ENCODE measurements at places on chromosomes 1 and 21.

GRCh38 chr1:43451701-43452532 lies 1.8 kb downstream of the HYI start:
- no peak for DNase-seq

DNA sequence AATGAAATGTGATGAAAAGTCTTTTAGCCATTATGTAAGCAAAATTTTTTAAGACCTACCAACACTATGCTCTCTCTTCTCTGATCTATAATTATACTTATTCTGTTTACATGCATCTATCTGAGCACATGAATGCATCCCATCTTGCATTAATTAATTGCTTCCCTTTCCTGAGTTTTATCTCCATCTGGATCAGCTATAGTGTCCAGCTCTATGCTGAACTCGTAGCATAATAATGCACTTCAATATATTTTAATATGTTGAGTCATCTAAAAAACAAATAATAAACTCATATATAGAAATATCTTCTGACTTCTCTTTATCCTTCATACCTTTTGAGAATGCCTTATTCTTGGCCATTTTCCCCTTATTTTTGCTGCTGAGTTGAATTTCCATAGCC lies 1097.8 kb downstream of the TTLL7 start:
- no peak for DNase-seq

DNA sequence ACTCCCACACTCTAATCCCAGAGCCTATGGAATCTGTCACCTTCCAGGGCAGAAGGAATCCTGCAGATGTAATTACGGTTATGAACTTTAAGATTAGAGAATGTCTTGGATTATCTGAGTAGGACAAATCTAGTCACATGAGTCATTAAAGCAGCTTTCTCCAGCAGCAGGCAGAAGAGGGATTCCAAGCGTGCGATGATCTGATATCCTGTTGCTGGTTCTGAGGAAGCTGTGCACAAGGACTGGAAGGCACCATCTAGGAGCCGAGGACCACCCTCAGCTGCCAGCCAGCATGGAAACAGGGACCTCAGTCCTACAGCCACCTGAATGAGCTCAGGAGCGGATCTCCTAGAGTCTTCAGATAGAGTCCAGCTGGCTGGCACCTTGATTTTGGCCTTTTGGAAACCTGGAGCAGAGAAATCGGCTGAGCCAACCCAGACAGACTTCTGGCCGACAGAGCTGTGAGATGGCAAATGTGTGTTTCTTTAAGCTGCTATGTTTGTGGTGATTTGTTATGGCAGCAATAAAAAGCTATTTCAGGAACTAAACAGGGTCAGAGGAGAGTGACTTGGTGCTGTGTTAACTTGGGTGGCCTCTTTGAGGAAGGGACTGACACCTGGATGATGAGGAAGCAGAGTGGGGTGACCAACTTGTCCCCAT lies 34.5 kb downstream of the LRRN2 start:
- no peak for DNase-seq

DNA sequence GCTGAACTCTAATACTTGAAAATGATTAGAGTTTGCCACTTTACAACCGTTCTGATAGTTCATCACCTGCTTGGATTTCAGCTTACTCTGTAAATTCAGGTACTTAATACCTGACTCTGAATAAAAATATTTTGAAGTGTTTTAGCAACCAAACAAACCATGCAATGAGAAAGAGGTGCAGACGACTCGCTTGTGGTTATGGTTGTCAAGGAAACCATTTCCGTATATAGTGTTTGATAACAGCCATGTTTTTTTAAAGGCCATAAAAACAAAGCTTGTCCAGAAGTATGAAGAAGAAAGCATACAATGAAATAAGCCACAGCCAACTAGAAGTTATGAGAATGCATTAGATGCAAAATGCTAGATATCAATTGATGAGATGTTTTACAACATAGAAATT lies 167.2 kb upstream of the HMCN1 start:
- DNase-seq: no peak

- DNase-seq: no peak
Measured at GRCh38 chr1:31791131-31791858, 24.5 kb downstream of the SPOCD1 start.

DNA sequence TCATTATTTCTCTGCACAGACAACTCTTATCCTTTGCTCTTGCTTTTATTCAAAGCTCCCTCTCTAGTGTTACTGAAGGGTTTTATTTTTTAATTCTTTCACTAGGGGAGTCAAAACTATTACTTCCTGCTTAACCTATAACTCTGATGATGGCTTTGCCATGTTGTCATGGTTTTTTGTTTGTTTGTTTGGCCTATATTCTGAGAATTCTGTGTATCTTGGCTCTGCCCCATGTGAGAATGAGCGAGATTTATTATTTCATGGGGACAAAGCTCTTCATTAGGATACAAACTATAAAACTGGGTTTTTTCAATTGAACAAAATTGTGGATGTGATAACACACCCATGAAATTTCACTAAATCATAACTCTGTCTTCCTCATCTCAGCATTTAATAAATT lies 190.5 kb upstream of the C1orf105 start:
- no peak for DNase-seq

GRCh38 chr1:47921935-47922415 lies 75.2 kb downstream of the TRABD2B start:
- DNase-seq: no peak

DNA sequence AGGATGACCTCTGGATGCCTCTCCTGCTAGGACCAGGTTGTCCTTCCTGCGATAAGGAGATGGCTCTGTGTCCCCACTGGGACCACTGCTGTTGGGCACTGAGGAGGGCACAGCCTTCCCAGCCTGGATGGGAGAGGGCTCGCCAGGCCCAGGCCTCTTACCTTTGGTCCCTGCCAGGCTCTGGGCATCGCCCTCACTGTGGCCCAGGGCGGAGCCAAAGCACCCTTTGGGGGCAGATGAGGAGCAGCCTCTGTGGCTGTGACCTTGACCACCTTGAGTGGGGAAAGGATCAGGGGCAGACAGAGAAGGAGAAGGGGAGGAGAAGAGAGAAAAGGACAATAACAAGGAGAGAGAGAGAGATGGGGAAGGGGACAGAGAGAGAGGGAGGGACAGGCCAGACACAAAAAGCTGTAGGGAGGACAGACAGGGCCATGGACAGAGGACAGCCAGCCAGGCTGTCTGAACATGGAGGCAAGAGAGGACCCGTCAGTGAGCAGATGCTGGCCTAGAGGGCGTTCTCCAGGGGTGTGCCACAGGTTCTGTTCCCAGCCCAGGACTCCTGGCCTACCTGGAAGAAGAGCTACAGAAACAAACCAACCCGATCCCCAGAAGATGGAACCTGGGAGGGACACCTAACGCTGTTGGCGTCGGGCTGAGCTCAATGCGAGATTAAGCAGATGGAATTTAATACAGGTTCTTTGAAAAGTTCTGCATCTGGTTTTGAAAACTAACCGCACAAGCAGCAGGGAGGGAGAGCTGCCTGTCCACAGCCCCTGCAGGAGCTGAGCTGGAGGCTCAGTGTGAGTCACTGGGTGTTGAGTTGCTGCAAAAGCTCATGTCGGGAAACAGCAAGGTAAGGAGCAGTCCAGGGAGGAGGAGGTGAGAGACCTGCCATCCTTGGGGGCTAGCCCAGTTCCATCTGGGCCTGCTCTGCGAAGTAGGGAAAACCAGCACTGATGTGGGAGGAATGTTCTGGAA lies 262.1 kb downstream of the PTPRU start:
- DNase-seq: no peak

- no peak for DNase-seq
Measured at GRCh38 chr1:201964261-201964660, 9.0 kb downstream of the TIMM17A start.

- DNase-seq: no peak
Measured at GRCh38 chr1:199937161-199937560, 90.3 kb upstream of the NR5A2 start.

DNA sequence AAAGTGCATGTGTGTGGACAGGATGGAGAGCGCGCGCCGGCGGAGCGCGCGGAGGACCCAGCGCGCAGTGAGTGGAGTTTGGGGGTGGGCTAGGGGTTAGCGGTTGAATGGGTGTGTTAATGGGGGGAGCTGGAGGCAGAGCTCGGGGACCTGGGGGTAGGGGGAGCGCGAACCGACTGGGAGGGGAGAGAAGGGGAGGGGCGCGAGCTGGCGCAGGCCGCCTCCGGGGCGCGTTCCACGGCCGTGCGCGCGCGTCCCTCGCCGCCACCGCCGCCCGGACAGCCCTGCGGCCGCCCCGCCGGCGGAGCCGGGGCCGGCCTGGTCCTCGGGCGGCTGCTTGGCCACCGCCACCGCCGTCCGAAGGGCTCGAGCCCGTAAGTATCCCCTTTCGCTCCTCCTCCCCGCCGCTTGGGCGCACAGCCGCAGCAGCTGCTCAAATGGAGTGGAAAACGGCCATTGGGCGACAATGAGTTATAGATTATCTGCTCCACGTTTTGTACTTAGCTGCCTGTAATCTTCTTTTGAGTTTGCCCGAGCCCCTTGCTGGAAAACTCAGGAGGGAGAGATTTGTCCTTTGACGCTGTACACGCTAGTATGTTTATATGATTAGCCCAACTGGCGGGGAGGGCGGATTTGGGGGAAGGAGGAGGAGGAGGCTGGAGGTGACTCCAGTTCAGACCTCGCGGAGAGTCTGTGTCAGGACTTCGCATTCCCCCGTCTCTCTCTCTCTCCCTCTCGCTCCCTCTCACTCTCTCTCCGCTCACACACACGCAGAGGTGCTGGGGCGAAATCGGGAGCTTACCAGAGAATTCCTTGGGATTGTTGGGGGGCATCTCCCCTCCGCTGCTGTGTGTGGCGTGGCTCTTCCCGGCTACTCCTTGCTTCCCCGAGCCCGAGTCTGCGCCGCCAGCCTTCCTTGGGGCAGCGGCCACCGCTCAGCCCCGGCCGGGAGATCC lies at the start of gene ADGRL2:
TSS of gene ADGRL2 (plus strand) at position 240 of the 956 bp plus-strand sequence. CDS start 36,051 bp downstream, outside the sequence.
- DNase-seq: peak; percentile 32

- no peak for DNase-seq
Measured at GRCh38 chr1:234638832-234639799, 29.1 kb upstream of the IRF2BP2 start.

DNA sequence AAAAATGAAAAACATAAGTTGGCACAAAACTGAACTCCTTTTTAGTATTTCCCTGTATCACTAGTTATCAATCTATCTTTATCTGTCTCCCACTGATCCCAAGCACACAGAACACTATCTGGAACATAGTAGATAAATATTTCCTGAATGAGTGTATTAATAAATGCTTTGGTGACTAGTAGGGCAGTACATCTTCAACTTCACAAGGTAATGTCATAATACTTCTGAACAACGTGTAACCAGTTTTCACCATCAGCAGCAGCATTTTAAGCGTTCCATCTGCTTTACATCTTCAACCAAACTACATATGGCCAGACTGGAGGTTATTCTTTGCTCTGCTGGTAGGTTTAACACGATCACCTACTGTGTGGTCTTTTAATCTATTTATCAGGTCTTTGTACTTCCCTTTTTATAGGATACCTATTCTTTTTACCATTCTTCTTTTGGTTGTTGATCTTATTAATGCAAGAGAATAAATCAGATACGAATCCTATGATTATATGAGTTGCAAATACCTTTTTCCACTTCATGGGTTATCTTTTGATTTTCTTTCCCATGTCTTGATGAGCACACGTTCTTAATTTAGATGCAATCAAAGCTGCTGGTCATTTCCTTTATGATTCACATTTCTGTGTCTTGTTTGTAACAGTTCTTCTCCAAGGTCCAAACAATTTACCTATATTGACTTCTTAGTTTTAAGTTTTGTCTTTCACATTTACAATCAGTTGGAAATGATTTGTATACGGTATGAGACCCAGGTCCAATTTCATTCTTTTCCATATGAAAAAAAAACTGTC lies 16.3 kb downstream of the GPBP1L1 start:
- DNase-seq: no peak

DNA sequence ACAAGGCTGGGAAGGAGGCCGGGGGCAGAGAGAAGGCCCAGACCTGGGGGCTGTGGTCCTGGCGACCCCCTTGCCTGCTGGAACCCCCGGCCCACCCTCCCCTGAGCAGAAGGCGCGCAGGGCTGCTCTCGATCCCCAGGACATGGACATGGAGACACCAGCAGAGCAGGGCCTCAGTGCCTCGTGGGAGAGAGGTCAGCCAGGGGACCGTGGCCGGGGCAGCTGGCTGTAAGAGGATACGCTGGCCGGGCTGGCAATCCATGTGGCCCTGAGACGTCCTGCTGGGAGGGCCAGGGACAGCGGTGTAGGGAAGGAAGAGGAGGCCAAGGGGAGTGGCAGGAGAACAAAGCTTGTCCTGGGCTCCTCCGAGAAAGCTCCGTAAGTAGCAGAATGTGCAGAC lies 132.2 kb downstream of the CASZ1 start:
- DNase-seq: no peak

All from pons (tissue), 1 donor.